ENCODE measurements at places on chromosomes 11 and 22. TPM values are rescaled to one million over a fixed set of nuclear protein-coding genes. Genes with fewer than 3 reads are reported as not detected.

DNA sequence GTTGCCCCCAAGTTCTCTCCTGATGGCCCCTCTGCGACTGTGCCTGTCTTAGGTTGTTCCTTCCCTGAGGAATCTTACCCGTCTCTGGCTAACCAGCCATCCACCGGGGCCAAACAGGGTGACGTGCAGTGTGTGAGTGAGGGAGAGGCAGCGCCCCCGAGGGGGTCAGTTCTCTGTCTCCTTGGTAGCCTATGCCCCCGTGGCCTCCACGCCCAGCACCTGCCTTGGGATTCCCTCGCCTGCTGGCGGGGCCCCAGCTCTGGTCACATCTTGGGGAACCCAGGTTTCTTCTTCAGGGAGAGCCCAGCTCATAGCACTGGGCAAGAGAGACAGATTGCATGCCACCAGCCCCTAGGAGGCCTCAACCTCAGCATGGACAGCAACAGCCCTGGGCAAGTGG, 5.8 kb downstream of the NXF1 start:
- H3K27me3 ChIP-seq = no peaks in the 10 kb centered on the region
- no peak overlapping the region for H3K27ac ChIP-seq
- DNase-seq = no peak

DNA sequence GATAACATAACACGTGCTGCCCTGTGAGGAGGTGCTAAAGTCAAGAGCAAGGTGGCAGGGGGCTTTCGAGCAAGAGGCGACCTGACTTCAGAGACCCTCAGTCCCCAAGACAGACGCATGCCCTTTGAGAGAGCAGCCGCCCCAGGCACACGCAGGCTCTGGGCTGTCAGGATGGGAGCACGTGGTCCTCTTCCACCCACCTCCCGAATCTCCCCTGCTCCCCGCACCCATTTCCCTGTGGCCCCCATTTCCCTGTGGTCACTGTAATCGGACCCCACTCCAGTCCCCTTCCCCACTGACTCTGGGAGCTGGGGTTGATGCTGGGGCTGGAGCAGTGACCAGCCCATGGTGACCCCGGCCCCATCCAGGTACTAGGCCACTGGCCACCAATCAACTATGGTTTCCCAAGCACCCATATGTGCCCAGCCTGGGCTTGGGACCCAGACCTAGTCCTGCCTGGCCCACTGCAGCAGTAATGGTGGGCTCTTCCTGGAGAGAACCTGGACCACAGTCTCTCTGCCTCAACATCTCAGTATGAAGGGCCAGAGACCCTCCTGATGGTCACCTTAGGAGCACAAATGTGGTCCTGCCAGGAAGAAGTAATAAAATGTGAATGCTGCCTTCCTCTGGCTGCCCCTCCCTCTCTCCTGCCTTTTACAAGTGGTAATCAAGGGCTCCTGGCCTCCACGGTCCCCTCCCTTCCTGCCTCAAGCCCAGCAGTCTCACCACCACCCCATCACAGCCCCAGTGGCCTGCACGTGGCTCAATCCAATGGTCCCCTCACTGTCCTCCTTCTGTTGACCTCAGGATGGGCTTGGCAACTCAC, 39.0 kb downstream of the IGLL5 start:
- DNase-seq = no peak
- H3K36me3 ChIP-seq = no peaks in the 10 kb centered on the region
- peaks cover 4% of the 10 kb centered on the region for H3K4me1 ChIP-seq
- no peak overlapping the region for H3K4me3 ChIP-seq
- H3K27ac ChIP-seq = no peak overlapping the region

DNA sequence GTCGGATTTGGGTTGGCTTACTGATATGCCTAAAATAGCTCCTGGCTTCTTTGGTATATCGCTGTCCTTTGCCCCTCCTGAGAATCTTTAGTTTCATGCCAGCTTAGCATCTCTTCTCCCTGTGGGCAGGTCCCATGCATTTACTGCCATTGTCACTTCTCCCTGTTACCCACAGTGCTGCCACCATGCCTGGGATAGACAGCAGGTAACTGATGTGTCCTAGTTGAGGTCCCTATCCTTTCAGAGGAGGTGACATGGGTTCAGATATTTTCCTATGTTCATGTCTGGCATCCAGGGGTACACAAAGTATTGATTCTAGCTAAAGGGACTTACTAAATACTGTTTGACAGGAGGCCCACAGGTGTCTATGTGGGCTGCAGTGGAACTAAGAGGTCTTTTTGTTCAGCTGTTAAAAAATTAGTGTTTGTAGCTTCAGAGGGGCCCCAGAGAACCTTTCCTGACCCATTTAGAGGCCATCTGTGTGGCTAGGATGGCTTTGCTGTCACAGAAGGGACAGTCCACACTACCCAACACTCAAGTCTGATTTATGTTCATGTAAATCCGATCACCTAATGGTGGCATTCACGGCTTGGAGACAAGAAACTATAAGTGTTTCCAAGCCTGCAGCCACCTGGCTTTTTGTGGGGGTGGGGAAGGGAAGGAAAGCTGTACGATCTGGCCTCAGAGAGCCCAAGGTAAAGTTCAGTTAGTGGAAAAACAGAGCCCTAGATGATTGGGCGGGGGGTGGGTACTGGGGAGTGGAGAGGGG, 8.5 kb downstream of the TIMP3 start:
- no peaks in the 10 kb centered on the region for H3K27me3 ChIP-seq
- no peak overlapping the region for H3K4me3 ChIP-seq
- H3K27ac ChIP-seq = no peak overlapping the region
- DNase-seq = no peak

GRCh38 chr11:92460213-92460612, 235.6 kb downstream of the FAT3 start:
- no peaks in the 10 kb centered on the region for H3K27me3 ChIP-seq
- no peak overlapping the region for H3K4me3 ChIP-seq
- DNase-seq = no peak

DNA sequence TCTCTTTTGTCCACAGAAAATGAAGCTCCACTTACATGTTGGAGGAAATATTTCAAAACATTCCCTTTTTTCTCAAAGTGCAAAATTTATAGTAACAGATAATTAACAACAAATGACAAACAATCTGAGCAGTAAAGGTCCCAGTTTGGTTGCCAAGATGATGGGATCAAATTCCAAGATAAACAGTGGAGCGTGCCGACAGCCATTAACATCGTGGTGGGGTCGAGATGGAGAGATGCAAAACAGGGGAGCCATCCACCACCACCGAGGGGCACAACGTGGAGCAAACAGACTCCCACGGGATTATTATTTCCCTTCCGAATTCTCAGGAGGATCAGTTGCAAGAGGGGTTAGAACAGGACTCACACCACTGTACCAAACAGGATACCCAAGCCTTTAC, 17.2 kb downstream of the MPPED2 start:
- H3K4me1 ChIP-seq = no peaks in the 10 kb centered on the region
- H3K4me3 ChIP-seq = no peak overlapping the region
- H3K27me3 ChIP-seq = no peaks in the 10 kb centered on the region
- no peaks in the 10 kb centered on the region for H3K36me3 ChIP-seq
- DNase-seq = no peak

GRCh38 chr11:31996159-31996881, 94.6 kb upstream of the RCN1 start:
- no peaks in the 10 kb centered on the region for H3K36me3 ChIP-seq
- no peak for DNase-seq
- no peak overlapping the region for H3K4me3 ChIP-seq

The CADM1 gene
- total RNA-seq = 26.2 TPM

The CHRNA10 gene
- total RNA-seq = 0.73 TPM

The SYT8 gene
- total RNA-seq = 141 TPM

The MMP8 gene
- total RNA-seq = 0.15 TPM

The HOATZ gene
- total RNA-seq = not detected
